ENCODE measurements at places on chromosomes 12 and 14. TPM values are rescaled to one million over a fixed set of nuclear protein-coding genes. Genes with fewer than 3 reads are reported as not detected.

The FKBP11 gene
- total RNA-seq, result 67.9 TPM

The BIN2 gene
- 102 TPM for total RNA-seq

DNA sequence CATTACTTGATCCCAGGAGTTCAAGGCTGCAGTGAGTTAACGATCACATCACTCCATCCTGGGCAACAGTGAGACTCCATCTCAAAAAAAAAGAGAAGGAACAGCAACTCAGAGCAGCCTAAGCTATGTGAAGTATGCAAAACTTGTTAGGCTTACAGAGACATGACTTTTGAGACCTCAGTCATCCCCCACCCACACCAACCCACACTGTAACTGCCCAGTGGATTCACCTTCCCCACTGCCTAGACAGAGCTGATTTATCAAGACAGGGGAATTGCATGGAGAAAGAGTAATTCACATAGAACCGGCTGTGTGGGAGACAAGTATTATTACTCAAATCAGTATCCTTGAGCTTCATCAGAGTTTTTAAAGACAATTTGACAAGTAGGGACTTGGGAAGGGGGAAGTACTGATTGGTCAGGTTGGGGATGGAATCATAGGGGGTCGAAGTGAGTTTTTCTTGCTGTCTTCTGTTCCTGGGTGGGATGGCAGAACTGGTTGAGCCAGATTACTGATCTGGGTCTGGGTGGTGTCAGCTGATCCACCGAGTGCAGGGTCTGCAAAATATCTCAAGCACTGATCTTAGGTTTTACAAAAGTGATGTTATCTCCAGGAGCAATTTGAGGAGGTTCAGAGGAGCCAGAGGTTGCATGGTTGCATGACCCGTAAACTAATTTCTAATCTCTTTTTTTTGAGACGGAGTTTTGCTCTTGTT, 6.2 kb upstream of the WDR89 start:
- H3K36me3 ChIP-seq, result no peaks in the 10 kb centered on the region
- no peak for DNase-seq
- H3K4me3 ChIP-seq, result no peak overlapping the region
- no peak overlapping the region for H3K27ac ChIP-seq
- peaks cover 57% of the 10 kb centered on the region for H3K4me1 ChIP-seq

The CLEC12A gene
- 0.16 TPM for total RNA-seq

The FAM186B gene
- 0.82 TPM for total RNA-seq

Data from activated T-cell treated with anti-CD3 and anti-CD28 coated beads, Interleukin-2, amount 50 U/mL, for 72 hours (primary cell).